ENCODE measurements at places on chromosomes 3 and 15.

DNA sequence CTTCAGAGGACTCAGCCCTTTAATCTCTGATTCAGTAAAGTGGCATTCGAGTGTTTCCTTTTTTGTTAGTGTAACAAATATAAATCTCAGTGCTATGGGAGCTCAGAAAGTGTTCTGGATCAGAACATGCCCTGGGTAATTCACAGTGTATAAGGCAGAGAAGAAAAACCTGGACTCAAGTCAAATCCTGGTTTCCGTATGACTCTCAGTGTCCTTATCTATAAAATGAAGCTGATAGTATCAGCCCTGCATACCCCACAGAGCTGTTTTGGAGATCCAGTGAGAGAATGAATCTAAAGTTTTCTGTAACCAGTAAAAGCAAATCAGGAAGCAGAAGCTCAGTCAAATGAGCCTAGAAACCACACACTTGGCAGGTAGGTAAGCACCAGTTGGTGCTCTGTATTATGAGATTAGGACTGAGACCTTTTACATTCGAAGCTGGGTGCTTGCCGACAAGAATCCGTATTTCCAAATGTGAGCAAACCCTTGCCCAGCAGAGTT lies 67.2 kb downstream of the IL1RAP start:
- no peak for DNase-seq

DNA sequence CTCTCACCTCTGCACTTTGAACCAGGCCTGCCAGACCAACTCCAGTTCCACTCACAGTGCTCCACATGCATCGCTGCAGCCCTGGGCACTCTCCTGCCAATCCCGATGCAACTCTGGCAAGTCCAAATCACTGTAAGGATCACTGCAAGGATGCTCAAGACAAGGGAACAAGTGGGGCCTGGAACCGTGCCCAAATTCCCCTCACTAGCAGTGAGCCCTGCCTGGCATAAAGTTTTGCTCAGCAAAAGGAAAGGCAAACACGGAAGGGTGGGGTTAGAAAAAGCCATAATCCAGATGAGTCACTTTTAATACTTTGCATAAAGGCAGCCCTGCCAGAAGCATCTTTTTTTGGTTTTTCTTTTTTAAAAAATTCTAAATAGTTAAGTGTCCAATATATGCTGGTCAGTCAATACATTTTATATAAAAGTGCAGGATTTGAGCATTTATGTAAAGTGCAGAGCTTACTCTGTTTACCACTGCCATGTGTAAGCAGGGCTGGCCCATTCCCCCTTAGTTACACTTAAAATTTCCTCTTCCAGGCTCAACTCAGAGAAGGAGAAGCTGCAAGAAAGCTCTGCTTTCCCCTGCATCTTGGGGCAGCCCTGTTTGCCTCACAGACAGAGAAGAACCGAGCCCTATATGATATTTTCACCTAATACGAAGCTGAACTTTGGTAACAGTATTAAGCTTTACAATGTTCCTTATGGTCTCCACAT lies 102.2 kb downstream of the CD47 start:
- no peak for DNase-seq

- no peak for DNase-seq
Measured at GRCh38 chr15:92417716-92418115, 24.0 kb downstream of the ST8SIA2 start.

GRCh38 chr3:155753038-155753639 lies 8.3 kb upstream of the PLCH1 start:
- no peak for DNase-seq

DNA sequence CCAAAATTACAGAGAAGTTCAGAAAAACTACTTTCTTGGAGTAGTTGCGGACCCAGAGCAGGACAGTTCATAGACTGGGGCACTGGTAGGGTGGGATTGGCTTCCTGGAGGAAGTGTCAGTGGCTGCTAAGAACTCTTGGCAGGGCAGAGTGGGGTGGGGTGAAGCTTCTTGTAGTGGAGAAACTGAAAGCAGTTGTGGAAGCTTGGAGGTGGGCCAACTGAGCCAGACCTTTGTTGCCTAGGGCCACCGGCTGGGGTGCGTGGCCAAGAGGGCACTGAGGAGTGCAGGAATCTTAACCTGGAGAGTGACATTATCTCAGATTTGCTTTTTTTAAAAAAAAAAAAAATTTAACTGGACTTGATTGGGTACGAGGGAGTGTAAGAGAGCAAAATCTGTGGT lies 3.1 kb downstream of the KAT2B start:
- DNase-seq: no peak

- no peak for DNase-seq
Measured at GRCh38 chr3:193030276-193030675, 112.6 kb upstream of the MB21D2 start.
